ENCODE measurements at places on chromosomes 3 and 15. TPM values are rescaled to one million over a fixed set of nuclear protein-coding genes. Genes with fewer than 3 reads are reported as not detected.

DNA sequence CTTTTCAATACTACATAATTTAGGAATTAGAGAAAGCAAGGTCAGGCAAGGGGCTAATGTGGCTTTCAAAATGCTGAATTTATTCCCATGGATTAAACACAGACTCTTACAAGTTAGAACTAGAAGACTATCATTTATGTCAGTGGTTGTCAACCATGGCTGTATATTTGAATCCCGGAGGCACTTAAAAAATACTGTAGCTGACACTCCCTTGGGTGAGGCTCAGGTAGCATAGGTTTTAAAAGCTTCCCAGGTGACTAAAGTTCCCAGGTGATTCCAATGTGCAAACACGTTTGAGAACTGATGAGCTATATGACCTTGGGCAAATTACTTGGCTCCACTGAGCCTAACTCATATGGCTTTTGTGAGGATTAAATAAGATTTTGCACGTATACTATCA lies 29.6 kb downstream of the AAGAB start:
- no peak for DNase-seq
- H3K4me3 ChIP-seq, result no peak overlapping the region
- H3K27me3 ChIP-seq, result no peaks in the 10 kb centered on the region
- H3K27ac ChIP-seq, result no peak overlapping the region

DNA sequence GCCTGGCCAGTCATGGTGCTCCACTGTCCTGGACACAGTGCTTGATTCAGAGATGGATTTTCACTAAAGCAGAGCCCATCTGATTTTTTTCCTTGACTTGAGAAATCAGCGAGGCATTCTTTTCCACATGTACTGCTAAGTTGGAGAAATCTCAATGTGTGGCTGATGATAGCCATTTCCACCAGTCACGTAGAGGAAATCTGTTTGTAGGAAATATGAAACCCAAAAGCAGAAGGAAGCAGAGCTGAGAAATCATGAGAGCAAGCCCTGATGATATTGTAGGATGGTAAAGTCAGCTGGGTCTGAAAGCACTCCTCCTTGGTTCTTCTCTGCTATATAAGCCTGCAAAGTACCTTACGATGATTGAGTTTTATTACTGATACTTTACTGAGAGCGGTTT lies 1233.4 kb downstream of the ROBO2 start:
- no peak overlapping the region for H3K4me3 ChIP-seq
- no peaks in the 10 kb centered on the region for H3K27me3 ChIP-seq
- no peaks in the 10 kb centered on the region for H3K4me1 ChIP-seq
- no peak for DNase-seq
- no peak overlapping the region for H3K27ac ChIP-seq
- no peaks in the 10 kb centered on the region for H3K36me3 ChIP-seq

The ULK4 gene
- 8.1 TPM for total RNA-seq

GRCh38 chr3:149004622-149005021 lies 13.3 kb downstream of the GYG1 start:
- peaks cover 40% of the 10 kb centered on the region for H3K4me1 ChIP-seq
- no peak for DNase-seq
- no peaks in the 10 kb centered on the region for H3K27me3 ChIP-seq
- no peak overlapping the region for H3K4me3 ChIP-seq
- peaks cover 43% of the 10 kb centered on the region for H3K36me3 ChIP-seq

DNA sequence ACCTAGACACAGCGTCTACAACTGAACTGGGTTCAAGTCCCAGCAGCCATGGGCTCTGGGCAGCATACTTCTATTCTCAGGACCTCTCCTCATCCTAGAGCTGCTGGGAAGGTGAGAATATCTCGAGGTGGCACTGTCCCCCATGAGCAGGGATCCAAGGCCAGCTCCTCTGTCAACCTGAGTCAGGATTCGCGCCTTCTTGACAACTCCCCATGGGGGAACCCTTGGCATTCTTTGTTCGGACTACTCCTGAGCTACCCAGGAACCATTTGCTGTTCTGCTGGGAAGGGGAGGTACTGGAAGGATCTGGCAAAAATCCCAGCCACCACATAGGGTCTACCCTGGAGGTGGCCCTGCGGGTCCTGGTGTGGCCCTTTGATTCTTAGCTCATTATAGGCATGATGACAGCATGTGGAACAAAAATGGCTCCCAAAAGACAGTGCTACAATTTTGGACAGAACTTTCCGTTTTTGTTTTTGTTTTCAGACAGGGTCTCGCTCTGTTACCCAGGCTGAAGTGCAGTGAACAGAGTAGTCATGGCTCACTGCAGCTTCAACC lies 22.3 kb downstream of the PLXNB1 start:
- no peak overlapping the region for H3K4me3 ChIP-seq
- H3K27me3 ChIP-seq, result no peaks in the 10 kb centered on the region
- DNase-seq, result no peak
- no peak overlapping the region for H3K27ac ChIP-seq
- no peaks in the 10 kb centered on the region for H3K4me1 ChIP-seq
- H3K36me3 ChIP-seq, result no peaks in the 10 kb centered on the region

- no peak overlapping the region for H3K27ac ChIP-seq
- H3K4me1 ChIP-seq, result no peaks in the 10 kb centered on the region
- no peak for DNase-seq
- no peak overlapping the region for H3K4me3 ChIP-seq
Measured at GRCh38 chr15:27059610-27060202, 88.7 kb downstream of the GABRG3 start.

DNA sequence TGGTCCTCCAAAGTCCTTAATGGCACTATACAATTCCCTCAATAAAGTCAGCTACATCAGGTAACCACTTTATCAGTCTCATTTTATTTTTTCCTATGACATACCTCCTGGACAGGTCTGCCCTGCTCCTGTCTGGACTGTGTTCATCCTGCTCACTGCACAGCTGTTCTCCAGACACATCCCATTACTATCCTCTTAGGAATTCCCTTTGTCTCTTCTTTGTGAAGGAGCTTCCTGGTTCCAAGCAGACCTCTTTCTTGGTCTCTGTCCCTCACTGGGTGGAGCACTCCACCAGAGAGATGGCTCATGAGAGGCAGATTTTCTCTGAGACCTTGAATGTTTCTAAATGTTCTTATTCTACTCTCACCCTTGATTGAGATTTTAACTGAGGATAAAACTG lies 60.1 kb downstream of the KY start:
- no peak overlapping the region for H3K4me3 ChIP-seq
- no peak for DNase-seq
- H3K36me3 ChIP-seq, result no peaks in the 10 kb centered on the region
- no peak overlapping the region for H3K27ac ChIP-seq
- H3K4me1 ChIP-seq, result no peaks in the 10 kb centered on the region
- peaks cover 11% of the 10 kb centered on the region for H3K27me3 ChIP-seq

- H3K27me3 ChIP-seq, result no peaks in the 10 kb centered on the region
- no peak for DNase-seq
- no peak overlapping the region for H3K4me3 ChIP-seq
- H3K27ac ChIP-seq, result no peak overlapping the region
- H3K4me1 ChIP-seq, result no peaks in the 10 kb centered on the region
Measured at GRCh38 chr15:36330598-36330997, 248.8 kb upstream of the CDIN1 start.

- no peaks in the 10 kb centered on the region for H3K4me1 ChIP-seq
- H3K27ac ChIP-seq, result no peak overlapping the region
- no peaks in the 10 kb centered on the region for H3K27me3 ChIP-seq
- H3K36me3 ChIP-seq, result no peaks in the 10 kb centered on the region
Measured at GRCh38 chr3:77309460-77309859, 269.6 kb downstream of the ROBO2 start.

The POLG gene
- total RNA-seq, result 134 TPM

- H3K27me3 ChIP-seq, result no peaks in the 10 kb centered on the region
- no peak overlapping the region for H3K27ac ChIP-seq
- H3K36me3 ChIP-seq, result no peaks in the 10 kb centered on the region
- no peaks in the 10 kb centered on the region for H3K4me1 ChIP-seq
Measured at GRCh38 chr3:107110596-107111305, 266.5 kb upstream of the CCDC54 start.

DNA sequence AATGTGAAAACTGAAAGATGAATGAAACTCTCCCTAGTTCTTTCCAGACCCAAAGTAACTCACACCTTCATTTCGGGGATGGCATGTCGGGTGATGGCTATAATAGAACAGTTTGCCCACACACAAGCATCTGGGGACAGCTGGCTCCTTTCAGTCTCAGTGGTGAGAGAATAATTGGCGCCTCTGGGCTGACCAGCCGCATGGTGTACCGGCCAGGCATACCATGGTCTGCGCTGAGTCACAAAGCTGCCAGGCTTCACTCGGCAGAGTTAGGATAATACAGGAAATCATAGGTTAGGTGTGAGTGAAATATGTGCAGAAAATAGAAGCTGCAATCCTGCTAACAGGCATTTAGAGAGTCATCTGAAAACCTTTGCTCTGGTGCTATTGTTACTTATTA lies 80.4 kb upstream of the IGF1R start:
- H3K27me3 ChIP-seq, result peaks cover 7% of the 10 kb centered on the region
- H3K27ac ChIP-seq, result no peak overlapping the region
- no peaks in the 10 kb centered on the region for H3K36me3 ChIP-seq
- DNase-seq, result no peak
- H3K4me3 ChIP-seq, result no peak overlapping the region

DNA sequence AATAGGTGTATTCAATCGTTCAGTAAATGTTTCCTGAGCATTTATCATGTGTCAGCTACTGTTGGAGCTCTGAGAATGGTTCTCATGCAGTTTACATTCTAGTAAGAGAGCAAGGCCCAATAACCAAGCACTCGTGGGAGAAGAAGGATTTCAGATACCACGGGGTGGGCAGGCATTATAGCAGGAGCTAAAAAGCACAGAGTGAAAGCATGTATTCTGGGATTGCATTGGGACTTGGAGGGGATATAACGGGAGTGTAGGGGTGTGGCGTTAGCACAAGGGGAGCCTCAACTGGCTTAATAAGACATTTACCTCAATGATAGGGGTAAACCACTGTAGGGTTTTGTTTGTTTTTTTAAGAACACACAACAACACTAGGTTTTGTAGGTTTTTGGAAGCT lies 1.6 kb upstream of the SIAH2 start:
- H3K4me1 ChIP-seq, result peaks cover 53% of the 10 kb centered on the region
- DNase-seq, result no peak
- peaks cover 36% of the 10 kb centered on the region for H3K36me3 ChIP-seq
- H3K27ac ChIP-seq, result peak overlapping the region; percentile 100

DNA sequence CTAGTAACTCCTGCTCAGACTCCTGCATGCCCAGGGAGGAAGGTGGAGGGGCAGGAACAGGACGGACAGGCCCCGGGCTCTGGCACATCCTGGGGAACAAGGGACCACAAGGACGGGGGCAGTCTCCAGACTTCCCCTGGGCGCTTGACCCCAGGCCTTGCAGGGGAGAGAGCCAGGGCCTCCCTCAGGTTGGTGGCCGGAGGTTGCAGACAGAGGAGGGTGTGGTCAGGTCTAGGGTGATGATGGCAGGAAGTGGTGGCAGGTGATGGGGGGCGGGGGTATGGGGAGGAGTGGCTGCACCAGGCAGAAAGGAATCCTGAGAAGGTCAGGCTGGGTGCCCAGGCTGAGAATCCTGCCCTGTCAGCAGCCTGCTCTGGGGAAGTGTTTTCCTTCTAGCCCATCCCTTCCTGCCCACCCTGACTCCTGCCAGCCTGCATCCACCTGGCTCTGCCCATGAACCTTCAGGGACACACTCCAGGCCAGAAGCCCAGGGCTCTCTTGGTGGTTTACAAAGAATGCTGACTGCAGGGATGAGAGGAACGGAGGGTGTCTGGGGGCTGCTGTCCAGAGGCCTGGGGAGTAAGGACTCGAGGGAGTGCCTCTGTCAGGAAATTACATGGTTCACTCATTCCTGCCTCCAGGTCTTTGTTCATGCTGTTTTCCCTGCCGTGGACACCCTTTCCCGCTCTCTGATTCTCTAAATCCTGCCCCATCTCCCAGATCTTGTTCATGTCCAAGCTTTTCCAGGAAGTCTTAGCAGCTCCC lies 15.8 kb downstream of the LOXL1 start:
- H3K27me3 ChIP-seq, result peaks cover 5% of the 10 kb centered on the region
- H3K4me1 ChIP-seq, result peaks cover 11% of the 10 kb centered on the region
- H3K4me3 ChIP-seq, result no peak overlapping the region
- no peak for DNase-seq

DNA sequence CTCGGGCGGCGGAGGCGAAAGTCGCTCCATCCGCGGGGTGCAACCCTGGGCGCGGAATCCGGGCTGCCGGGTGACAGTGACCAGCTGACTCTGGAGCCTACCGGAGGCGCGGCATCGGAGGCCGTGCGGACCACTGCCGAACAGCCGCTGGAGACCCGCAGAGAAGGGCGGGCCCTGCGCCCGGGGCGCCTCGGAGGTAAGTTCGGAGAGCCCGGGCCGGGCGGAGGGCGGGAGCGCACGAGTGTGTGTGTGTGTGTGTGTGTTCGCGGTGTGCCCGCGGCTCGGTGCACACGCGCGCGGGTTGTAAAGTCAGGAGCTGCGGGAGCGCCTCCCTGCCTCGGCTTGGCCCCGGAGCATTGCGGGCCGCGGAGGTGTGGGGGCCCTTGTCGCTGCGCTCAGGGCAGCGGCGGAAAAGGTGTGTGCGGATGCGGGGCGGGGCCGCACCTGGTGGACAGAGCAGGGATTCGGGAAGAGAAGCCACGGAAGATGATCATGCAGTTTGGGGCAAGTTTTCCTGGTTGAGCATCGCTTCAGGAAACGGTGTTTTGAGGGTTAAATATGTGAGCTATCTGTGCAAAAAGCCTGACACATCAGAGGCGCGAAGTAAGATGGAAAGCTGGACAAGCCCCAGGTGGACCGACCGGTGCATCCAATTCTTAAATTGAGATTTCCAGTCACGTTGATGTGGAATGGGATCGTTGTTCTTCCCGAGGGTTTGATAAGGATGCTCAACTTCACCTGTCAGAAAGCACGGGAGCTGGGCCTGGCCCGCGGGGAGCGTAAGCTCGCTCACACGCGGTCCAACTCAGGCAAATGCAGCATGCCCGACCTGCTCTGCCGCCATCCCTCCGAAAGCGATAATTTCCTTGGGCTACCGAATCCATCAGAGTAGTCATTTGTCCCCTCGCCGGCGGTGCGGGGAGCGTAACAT lies 474 bp downstream of the MINAR1 start:
- no peak for DNase-seq
- no peaks in the 10 kb centered on the region for H3K36me3 ChIP-seq
- no peak overlapping the region for H3K27ac ChIP-seq
- H3K27me3 ChIP-seq, result peaks cover 64% of the 10 kb centered on the region
- H3K4me3 ChIP-seq, result no peak overlapping the region

- no peak overlapping the region for H3K4me3 ChIP-seq
- H3K27me3 ChIP-seq, result no peaks in the 10 kb centered on the region
- no peak for DNase-seq
- H3K36me3 ChIP-seq, result peaks cover 2% of the 10 kb centered on the region
Measured at GRCh38 chr15:41411441-41411840, 5.5 kb upstream of the RTF1 start.

DNA sequence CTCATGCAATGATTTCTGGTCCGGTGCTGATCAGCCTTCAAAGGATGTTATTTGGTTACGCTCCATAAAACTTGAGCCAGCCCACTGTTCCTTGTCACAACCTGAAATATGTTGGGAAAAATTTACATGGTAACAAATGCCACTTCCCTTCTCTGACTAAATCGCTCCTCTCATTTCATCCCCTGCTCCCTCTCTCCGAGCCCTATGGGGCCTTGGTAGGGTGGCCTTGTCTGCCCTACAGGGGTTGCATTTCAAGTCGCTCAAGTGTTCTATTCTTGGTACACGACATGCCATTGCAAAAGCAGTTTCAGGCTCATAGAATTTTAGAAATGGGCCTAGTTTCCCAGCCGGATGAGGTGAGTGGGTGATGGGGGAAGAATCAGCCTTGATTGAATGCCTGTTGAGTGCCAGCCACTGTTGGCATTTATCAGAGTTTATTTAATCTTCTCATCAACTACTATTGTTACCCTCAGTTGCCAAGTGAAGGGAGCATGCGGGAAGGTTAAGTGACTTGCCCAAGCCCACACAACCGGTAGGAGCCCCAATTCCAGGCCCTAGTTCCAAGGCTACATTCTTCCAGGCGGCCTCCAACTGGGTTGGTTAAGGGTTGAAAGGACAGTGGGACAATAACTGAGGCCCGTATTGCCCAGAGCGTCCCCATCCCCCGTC lies 961 bp upstream of the ABHD2 start:
- H3K4me1 ChIP-seq, result peaks cover 33% of the 10 kb centered on the region
- no peaks in the 10 kb centered on the region for H3K27me3 ChIP-seq
- no peak overlapping the region for H3K27ac ChIP-seq
- no peak for DNase-seq
